A549 treated with AZD2906 at 1 μM for 4 hours (cell line): ENCODE measurements at places on chromosomes 3 and 15. TPM values are rescaled to one million over a fixed set of nuclear protein-coding genes. Genes with fewer than 3 reads are reported as not detected.

Gene GP9
- total RNA-seq = 0.14 TPM in 1 of 5 replicates, not detected in the others

Gene DUOXA2
- not detected in 5 replicates for total RNA-seq

Gene IGSF11
- 3.0 to 5.0 TPM (median 4.5 TPM) in 5 replicates for total RNA-seq

Gene PP2D1
- not detected in 5 replicates for total RNA-seq

Gene C15orf62
- 0.03 to 0.06 TPM (median 0.04 TPM) in 4 of 5 replicates, not detected in the other for total RNA-seq

Gene NLGN1
- not detected in 5 replicates for total RNA-seq

Gene SLC12A1
- not detected in 5 replicates for total RNA-seq

Gene MESP2
- 0.09 to 0.83 TPM (median 0.40 TPM) in 5 replicates for total RNA-seq

Gene FILIP1L
- 0.14 to 0.44 TPM (median 0.22 TPM) in 5 replicates for total RNA-seq

Gene SIDT1
- 0.32 to 0.58 TPM (median 0.51 TPM) in 5 replicates for total RNA-seq

Gene TRIP4
- total RNA-seq = 24.2 to 33.6 TPM (median 25.5 TPM) in 5 replicates

Gene ANKUB1
- not detected in 5 replicates for total RNA-seq

Gene MST1R
- 4.5 to 6.4 TPM (median 6.1 TPM) in 5 replicates for total RNA-seq

Gene MYH15
- 0.06 to 0.15 TPM (median 0.09 TPM) in 5 replicates for total RNA-seq

Gene OR5K2
- total RNA-seq = not detected in 5 replicates

Gene PROK2
- not detected in 5 replicates for total RNA-seq

Gene PXYLP1
- total RNA-seq = 14.2 to 16.7 TPM (median 16.3 TPM) in 5 replicates

Gene ERICH6
- 0.10 TPM in 1 of 5 replicates, not detected in the others for total RNA-seq

Gene C3orf52
- 8.9 to 12.3 TPM (median 10.6 TPM) in 5 replicates for total RNA-seq

Gene PARP16
- 9.9 to 12.0 TPM (median 11.0 TPM) in 5 replicates for total RNA-seq

Gene REC114
- not detected in 5 replicates for total RNA-seq

Gene CPA3
- not detected in 5 replicates for total RNA-seq

Gene LOXL1
- total RNA-seq = 0.52 to 1.0 TPM (median 0.70 TPM) in 5 replicates

Gene PRTG
- total RNA-seq = 8.9 to 10.9 TPM (median 9.9 TPM) in 5 replicates

Gene TJP1
- total RNA-seq = 57.8 to 93.2 TPM (median 72.8 TPM) in 5 replicates

Gene OR5H15
- total RNA-seq = not detected in 5 replicates

Gene TMED3
- 154 to 194 TPM (median 189 TPM) in 5 replicates for total RNA-seq

Gene ANXA2
- total RNA-seq = 5,144 to 6,048 TPM (median 5,358 TPM) in 5 replicates

Gene CP
- 3.4 to 7.4 TPM (median 6.1 TPM) in 5 replicates for total RNA-seq

Gene DUOX1
- total RNA-seq = 0.05 TPM in 3 of 5 replicates, not detected in the others

Gene TIGIT
- not detected in 5 replicates for total RNA-seq

Gene UPK1B
- 10.5 to 12.8 TPM (median 12.3 TPM) in 5 replicates for total RNA-seq

Gene UBR1
- total RNA-seq = 3.3 to 4.9 TPM (median 4.0 TPM) in 5 replicates

Gene SERINC4
- total RNA-seq = 0.05 to 0.10 TPM (median 0.09 TPM) in 4 of 5 replicates, not detected in the other

Gene MAP2K1
- 86.6 to 118 TPM (median 117 TPM) in 5 replicates for total RNA-seq

Gene FSD2
- total RNA-seq = not detected in 5 replicates

Gene ARPP19
- 83.5 to 114 TPM (median 102 TPM) in 5 replicates for total RNA-seq

Gene GABRR3
- not detected in 5 replicates for total RNA-seq

Gene FOXL2NB
- total RNA-seq = 0.68 to 1.1 TPM (median 0.95 TPM) in 5 replicates

Gene MUC20
- 0.30 to 0.87 TPM (median 0.61 TPM) in 5 replicates for total RNA-seq

Gene CFAP100
- total RNA-seq = not detected in 5 replicates

Gene IMPG2
- total RNA-seq = 0.01 to 0.02 TPM (median 0.01 TPM) in 3 of 5 replicates, not detected in the others

Gene BNC1
- 0.63 to 0.85 TPM (median 0.65 TPM) in 5 replicates for total RNA-seq

Gene IMP3
- total RNA-seq = 84.3 to 125 TPM (median 119 TPM) in 5 replicates

Gene TRIM42
- total RNA-seq = not detected in 5 replicates
